ENCODE measurements at places on chromosomes 3 and 15.

- DNase-seq = peak; percentile 16
These were observed 15.5 kb upstream of the ATP8B4 start for GRCh38 chr15:50134524-50135024.

- DNase-seq = no peak
These were observed 11.4 kb upstream of the MGA start for GRCh38 chr15:41648770-41649169.

GRCh38 chr3:13480340-13481318, 523 bp downstream of the HDAC11 start:
- peak; percentile 17 for DNase-seq

GRCh38 chr3:120394347-120394746, 45.2 kb upstream of the LRRC58 start:
- no peak for DNase-seq

DNA sequence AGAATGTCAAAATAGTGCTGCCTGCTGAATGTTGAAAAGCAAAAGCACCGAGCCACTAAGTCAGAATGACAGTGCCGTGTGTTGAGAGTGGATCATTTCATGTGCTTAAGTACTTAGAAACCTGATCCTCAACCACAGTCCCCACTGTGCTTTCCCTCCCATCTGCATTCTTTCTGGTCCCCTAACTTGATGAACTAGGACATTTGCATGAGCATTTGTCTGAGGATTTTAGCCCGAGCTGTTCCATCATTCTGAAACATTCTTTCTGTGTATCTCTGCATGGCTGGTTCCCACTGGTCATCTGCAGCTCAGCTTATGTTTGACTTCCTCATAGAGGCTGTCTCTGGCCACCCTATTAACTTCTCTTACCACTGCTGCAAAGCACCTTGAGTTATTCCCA, 42.0 kb downstream of the SST start:
- no peak for DNase-seq

- DNase-seq = peak; percentile 72
These were observed at the start of gene TXNRD3 for GRCh38 chr3:126654571-126655383. Gene TXNRD3 (minus strand): TSS chr3:126655124.

DNA sequence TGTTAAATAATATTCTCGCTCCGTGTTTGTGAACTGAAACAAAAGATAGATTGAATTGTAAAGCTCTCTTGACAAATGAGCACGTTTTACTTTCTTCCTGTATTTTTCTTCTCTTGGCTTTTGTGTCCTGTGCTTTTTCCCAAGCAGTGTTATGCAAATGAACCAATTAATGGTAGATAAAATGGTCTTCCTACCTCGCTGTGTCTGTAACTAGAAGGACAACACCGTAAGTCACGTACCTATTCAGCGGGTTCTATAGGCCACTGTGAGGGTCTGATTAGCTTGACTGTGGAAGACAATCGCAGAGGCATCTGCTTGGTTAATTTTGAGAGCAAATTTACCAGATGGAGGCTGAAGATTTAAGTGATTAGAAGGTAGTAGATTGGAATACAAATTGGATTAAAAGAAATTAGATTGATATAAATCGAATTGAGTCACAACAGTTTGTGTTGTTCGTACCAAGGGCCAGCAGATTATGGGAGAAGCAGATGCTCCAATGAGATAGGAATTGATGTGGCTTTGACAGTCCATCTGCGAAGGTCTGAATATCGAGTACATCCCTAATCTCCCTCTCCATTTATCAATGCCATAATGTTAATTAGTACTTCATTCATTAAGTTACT, 40.2 kb downstream of the ROBO2 start:
- DNase-seq = no peak

- peak; percentile 68 for DNase-seq
These were observed 137.9 kb downstream of the MEGF11 start for GRCh38 chr15:66115568-66116206.

GRCh38 chr3:50630877-50631276, 13.9 kb downstream of the MAPKAPK3 start:
- DNase-seq = no peak

GRCh38 chr15:98720577-98721565, 72.5 kb downstream of the IGF1R start:
- DNase-seq = no peak

DNA sequence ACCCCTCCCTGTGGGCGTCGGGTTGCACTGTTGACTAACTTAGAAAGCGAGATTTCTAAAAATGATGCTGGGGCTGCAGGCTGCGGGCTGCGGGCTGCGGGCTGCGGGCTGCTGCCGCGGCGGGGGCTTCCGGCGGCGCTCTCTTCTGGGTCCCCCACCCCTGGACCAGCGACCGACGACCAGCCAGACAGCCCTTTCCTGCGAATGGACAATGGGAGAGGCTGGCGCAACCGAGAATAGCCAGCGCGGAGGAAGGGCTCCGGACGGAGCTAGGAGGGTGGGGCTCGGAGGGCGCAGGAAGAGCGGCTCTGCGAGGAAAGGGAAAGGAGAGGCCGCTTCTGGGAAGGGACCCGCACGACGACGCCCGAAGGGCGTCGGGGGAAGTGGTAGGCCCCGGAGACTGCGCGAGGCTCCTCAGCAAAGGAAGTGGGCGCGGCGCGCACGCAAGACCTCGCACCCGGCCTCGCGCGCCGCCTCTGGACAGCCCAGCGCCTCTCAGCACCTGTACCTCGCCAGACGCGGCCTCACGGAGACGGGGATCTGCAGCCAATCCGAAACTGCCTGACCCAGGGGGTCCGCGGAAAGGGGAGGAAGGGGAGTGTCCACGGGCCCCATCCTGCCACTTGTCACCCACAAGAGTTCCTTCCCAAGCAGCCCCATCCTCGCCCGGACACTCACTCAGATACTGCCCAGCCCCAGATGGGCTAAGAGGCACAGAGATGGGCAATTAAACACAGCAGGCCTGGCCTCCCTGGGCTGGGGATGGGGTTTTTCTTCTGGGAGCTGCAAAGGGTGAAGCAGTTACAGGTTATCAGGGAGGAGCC, 70.7 kb downstream of the SLC12A8 start:
- DNase-seq = peak; percentile 82

GRCh38 chr3:177379045-177379444, 181.8 kb upstream of the TBL1XR1 start:
- DNase-seq = no peak

DNA sequence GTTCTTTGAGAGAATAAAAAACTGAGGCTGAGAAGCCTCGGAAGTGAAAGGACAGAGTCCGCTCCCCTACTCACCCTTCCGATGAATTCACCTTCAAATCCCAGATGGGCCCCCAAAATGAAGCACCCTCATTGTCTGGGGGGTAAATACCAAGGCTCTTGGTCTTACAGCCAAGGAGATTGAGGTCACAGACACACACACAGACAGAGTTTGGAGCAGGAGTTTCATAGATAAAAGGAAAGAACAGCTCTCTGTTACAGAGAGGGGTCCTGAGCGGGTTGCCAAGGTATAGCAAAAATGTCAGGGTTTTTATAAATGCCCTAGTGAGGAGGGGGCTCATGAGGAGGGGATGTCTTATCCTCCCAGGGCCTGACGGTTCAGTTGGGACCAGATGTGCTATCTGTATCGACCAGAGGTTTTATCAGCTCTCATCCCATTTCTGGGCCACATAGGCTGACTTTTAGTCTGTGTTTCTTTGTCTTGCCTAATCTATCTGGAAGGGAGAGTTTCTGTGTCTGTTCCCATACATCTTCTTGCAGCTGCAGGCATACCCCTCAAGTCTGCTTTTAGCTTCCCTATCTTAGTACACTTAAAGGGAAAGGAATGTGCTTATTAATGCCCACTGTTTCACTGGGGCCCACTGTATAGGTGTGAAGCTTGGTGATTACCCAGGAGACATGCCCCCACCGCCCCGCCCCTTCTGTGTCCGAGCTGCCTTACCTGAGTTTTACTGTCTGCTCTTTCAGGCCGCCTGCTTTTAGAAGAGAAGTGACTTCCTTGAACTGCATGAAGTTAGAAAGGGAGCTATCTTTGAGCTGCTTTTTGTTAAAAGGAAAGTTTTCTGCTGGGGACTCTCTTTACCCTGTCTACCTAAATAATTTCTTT, 66.8 kb upstream of the ATP11B start:
- no peak for DNase-seq

DNA sequence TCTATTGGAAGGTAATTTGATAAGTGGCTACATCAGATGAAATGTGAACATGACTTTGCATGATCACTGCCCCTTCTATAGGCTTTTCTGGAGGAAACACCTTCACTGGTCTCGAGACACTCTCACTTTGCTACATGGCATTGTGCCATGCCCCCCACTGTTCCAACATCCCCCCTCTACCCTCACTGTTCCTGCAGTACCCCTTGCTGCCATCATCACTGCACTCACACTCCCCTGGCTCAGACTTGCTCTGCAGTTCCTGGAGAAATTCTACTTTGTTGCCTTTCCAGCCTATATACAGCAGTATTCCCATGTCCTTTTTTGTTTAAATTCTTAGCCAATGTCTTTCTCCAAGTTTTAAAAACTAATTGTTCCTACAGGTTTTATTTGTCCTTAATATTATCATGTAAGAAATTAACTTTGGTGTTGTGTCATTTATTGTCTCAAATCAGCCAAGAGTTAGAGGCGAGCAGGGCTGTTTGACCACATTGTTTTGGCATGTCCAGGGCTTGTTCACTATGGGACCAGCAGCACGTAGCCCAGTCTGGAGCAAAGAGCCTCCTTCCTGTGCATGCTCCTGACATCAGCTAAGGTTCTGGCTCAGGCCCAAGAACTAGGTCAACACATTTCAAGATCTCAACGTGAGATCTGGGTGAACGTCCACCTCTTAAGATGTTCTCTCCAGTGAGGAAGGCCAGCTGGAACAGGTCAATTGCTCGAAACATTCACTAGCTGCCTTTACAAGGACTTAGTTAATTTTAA, 246.4 kb downstream of the SLC9A9 start:
- DNase-seq = no peak

DNA sequence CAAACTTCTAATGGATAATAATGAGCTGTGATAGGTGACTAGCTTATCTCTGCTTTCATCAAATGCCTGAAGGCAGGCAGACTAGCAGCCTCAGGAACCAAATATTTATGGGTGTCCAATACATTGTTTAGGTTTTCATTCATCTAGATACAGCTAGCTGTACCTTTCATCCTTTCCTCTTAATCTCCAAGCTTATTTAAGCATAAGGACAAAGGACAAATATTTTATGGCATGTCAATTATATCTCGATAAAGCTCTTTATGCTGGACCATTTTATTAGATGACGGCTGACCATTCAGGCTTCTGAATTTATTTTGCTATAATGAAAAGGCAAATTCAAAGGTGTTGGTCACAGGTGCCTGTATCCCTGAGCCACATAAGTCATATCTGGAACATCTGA, 16.9 kb downstream of the RBM15B start:
- no peak for DNase-seq

DNA sequence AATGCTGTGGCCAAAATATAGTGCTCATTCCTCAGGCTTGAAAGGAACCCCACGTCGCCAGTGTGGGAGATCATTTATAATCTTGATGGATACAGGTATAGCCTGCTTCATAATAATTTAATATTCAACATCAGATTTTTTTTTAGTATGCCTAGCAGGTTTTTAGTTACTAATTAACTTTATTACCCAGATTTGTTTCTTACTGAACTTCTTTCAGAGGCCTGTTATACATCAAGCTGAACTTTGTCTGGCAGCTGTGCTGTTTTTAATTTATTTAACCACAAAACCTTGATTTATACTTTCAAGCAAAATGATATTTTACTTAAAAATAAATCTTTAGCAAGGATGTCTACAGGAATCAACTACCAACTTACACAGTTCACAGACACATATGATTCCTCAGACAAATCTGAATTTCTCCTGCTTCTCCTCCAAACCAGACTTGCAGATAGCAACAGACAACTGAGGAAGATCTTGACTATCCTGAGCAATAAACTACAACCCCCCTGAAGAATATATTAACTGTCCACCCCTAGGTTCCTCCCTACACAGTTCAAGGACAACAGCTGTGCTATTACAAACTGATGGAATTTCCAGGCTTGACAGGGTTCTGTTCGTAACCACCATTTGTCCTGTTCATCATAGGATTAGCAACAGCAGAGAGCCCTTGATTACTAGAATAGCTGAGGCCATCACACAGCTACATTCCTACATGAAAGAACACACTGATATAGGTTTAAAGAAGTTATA, 610 bp downstream of the MAP4 start:
- DNase-seq = no peak

- DNase-seq = no peak
These were observed 300.6 kb upstream of the LMCD1 start for GRCh38 chr3:8200996-8201395.

- DNase-seq = no peak
These were observed 46.5 kb upstream of the CGNL1 start for GRCh38 chr15:57329582-57330367.

DNA sequence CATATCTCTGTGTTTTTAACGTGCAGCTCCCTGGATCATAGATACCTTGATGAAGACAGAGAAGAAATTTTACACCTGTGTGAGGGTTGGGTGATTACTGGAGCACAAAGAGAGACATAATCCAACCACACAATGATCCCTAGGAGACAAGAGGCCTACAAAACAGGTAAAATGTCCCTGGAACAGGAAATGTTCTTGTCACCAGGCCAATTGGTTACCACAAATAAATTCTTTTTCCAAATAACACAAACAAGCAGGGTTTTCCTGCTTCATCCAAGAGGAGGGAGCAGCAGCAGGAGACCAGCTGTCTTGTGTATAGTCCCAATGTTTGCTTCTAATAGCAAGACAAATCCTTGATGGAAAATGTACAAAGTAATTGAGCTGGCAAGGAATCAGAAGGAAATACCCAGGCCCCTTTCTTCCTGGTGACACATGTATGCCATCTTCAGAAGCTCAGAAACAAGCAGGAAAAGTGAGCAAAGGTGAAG, 1.4 kb downstream of the MGLL start:
- no peak for DNase-seq

DNA sequence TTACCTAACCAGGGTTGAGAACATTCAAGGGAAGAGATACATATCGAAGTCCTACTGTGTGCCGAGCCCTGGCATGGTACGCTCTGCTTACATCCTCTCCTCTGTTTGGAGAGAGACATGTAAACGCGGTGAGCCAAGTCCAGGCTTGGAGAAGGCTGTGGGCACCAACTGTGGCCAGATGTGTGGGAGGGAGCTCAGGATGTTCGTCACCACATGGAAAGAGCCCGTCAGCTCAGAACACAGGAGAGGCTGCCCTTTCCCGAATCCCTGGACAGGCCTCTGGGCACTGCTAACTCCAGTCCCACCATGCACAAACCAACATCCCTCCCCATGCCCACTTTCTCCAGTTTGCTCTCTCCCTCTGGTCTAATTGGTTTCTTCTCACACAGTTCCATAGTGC, 43.0 kb downstream of the MESD start:
- DNase-seq = no peak

DNA sequence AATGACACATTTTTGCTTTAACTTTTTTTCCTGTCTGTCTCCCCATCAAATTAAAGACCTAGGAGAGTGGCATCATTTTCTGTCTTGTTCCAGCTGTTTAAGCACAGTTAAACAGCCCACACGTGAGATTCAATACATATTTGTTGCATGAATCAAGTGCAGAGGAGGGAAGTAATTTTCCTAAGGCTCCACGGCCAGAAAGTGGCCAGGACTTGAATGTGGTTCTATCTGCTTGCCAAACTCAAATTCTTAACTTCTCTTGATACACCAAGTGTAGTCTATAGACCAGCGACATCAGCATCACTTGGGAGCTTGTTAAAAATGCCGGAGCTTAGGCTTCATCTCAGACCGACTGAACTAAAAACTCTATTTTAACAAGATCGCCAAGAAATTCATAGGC, 724.8 kb upstream of the CFAP20DC start:
- DNase-seq = no peak

- DNase-seq = no peak
These were observed 400.8 kb upstream of the CNTN3 start for GRCh38 chr3:75015280-75015679.
